ENCODE measurements at places on chromosomes 12 and 14. TPM values are rescaled to one million over a fixed set of nuclear protein-coding genes. Genes with fewer than 3 reads are reported as not detected.

GRCh38 chr12:118098911-118099671, 4.7 kb downstream of the VSIG10 start:
- DNase-seq, result peak; percentile 23
- no peaks in the 10 kb centered on the region for H3K27me3 ChIP-seq
- H3K4me3 ChIP-seq, result no peak overlapping the region
- H3K36me3 ChIP-seq, result peaks cover 11% of the 10 kb centered on the region

DNA sequence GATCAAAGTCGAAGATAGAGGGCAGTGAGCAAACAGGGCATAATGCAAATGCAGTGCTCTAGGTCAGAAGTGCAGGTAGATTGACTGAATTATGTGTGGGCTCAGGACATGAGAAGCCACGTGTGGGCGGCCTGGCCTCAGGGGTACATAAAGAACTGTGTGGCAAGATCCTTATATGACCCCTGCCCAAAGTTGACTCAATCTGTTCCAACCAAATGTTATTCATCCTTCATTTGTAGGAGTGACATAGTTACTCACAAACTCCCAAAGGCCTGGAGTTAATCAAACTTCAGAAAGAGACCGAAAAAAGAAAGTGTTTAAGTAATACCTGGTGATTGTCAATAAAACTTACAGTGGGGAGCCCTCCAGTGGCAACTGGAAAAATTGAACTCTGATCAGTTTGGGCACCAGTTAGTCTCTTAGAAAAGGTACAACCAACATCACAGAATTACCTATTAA, 150.4 kb upstream of the FAR2 start:
- H3K36me3 ChIP-seq, result no peaks in the 10 kb centered on the region
- H3K27me3 ChIP-seq, result no peaks in the 10 kb centered on the region
- DNase-seq, result peak; percentile 46

DNA sequence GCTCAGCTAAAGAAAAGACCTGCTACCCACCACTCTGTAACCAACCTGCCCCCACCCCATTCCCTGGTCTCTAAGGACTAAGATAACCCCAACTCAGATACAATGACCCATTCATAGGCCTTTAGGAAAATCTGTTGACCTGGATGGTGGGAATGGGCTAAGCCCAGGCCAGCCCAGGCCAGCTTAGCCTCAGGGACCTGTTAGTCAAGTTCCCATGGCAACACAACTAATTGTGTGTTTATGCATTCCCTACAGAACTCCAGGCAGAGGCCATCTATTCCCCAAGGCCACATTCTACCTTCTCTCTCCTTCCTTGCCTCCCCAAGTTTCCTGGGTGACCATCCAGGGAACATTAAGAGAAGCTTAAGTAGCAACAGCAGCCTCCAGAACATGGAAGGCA, 16.1 kb upstream of the KRT8 start:
- H3K27ac ChIP-seq, result no peak overlapping the region
- H3K27me3 ChIP-seq, result peaks cover 16% of the 10 kb centered on the region
- no peak overlapping the region for H3K4me3 ChIP-seq
- peaks cover 10% of the 10 kb centered on the region for H3K4me1 ChIP-seq
- H3K36me3 ChIP-seq, result no peaks in the 10 kb centered on the region

DNA sequence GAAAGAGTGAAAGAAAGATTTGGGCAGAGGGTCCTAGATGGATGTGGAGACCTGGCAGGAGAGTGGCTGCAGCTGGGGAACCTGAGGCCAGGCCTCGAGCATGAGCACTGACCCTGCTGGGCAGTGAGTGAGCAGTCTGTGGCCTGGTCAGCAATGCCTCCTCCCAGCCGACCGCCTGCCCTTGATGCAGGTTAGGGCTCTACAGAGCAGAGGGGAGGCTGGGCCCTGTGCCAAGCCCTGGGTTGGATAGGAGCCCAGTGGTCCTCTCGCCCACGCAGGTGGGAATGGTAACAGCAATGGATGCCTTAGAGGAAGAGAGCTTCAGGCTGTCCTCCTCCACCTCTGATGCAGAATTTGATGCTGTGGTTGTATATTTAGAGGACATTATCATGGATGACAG, 59.8 kb downstream of the RAB35 start:
- no peaks in the 10 kb centered on the region for H3K36me3 ChIP-seq
- DNase-seq, result no peak
- no peak overlapping the region for H3K4me3 ChIP-seq
- peak overlapping the region; percentile 88 for H3K27ac ChIP-seq
- no peaks in the 10 kb centered on the region for H3K27me3 ChIP-seq

DNA sequence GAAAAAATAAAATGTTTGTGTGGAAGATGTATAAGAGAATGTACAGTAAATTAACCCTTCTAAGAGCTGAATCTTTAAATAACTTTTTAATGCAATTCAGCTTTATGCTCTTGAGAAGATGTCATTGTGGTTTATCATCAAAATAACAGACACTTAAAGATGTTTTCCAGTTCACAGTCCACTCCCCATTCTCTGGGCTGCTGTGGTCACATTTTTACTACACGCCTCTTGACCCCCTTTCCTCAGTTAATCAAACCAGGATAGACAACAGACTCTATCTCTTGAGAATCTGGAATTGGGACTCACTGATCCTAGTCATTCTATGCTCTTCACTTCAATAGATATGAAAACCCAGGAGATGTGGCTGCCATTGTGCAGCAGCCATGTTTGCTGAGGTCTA, 24.7 kb upstream of the OR6J1 start:
- H3K36me3 ChIP-seq, result no peaks in the 10 kb centered on the region
- DNase-seq, result no peak
- H3K27me3 ChIP-seq, result no peaks in the 10 kb centered on the region
- H3K4me3 ChIP-seq, result no peak overlapping the region

DNA sequence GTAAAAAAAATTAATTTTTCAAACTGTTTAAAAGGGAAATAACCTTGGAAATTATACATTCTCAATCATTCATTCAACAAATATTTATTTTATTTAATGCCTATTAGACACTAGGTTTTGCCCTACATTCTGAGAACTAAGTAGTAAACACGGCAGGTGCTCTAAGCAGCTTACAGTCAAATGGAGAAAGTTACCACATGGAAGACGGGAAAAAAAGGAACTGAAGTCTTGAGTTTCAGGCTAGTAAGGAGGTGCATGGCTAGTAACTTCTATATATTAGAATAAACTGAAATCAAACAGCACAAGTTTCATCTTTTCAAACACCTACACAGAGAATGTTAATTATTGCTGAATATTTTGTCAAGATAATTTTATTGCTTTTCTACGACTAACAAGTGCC, 52.9 kb downstream of the C12orf42 start:
- H3K36me3 ChIP-seq, result no peaks in the 10 kb centered on the region
- H3K27ac ChIP-seq, result no peak overlapping the region
- peaks cover 30% of the 10 kb centered on the region for H3K27me3 ChIP-seq
- no peak for DNase-seq
- H3K4me3 ChIP-seq, result no peak overlapping the region

DNA sequence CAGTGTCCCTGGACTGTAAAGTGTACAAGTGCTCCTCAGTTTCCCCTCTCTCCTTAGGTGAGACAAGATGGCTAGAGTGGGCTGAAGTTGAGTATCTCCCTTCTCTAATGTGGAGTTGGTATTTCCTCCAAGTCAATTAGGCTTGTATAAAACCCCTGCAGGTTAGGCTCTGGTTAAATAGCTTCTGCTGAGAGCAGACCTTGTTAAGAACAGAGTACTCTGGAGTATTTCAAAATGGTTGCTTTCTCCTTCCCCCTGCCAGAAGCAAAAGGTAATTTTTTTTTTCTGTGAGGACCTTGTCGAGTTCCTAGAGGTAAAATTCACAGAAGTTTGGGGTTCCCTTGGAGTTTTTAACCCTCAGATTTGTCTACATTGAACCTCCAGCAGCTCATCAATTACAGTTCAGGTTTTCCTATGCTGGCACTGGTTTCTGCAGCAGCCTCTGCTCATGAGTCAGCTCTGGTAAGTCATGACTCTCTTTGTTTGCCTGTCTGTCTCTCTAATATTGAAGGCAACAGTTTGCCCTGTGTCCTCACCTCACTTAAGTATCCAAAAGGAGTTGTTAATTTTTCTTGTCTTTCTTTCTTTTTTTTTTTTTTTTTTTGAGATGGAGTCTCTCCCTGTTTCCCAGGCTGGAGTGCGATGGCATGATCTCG, 27.8 kb upstream of the GLIPR1 start:
- DNase-seq, result peak; percentile 9
- no peak overlapping the region for H3K4me3 ChIP-seq
- no peaks in the 10 kb centered on the region for H3K36me3 ChIP-seq
- no peak overlapping the region for H3K27ac ChIP-seq

DNA sequence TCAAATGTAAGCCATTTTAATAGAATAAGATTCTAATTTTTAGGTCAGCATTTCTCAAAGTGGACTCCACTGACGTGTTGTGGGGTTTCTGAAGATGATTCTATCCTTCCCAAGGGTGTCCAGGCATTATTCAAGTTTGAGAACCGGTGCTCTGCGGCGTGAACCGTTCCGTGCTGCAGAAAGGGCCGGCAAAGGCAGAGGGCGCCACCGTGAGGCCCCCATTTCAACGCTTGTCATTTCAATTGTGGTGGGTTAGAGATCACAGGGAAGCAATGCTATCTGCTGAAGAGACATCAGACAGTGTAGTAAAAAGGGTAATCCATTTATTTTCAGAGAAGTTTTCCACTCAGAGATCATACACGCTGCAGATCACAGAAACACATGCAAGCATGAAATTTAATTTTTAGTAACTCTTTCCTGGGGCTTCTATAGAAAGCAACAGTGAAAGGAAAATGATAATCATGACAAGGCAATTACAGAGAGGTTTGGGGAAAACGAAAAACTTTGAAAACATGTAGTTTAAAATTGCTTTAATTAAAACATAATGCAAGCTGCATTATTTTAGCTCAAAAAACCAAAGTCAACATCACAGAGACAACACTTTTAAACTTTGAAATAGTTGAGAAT, 201.7 kb downstream of the EXOC5 start:
- H3K36me3 ChIP-seq, result no peaks in the 10 kb centered on the region
- H3K4me3 ChIP-seq, result no peak overlapping the region
- H3K4me1 ChIP-seq, result no peaks in the 10 kb centered on the region
- H3K27me3 ChIP-seq, result peaks cover 85% of the 10 kb centered on the region
- H3K27ac ChIP-seq, result no peak overlapping the region
- peak; percentile 8 for DNase-seq

GRCh38 chr12:14561677-14562238, 5.9 kb downstream of the PLBD1 start:
- no peaks in the 10 kb centered on the region for H3K27me3 ChIP-seq
- no peaks in the 10 kb centered on the region for H3K4me1 ChIP-seq
- H3K36me3 ChIP-seq, result no peaks in the 10 kb centered on the region
- DNase-seq, result no peak
- no peak overlapping the region for H3K4me3 ChIP-seq
- no peak overlapping the region for H3K27ac ChIP-seq

DNA sequence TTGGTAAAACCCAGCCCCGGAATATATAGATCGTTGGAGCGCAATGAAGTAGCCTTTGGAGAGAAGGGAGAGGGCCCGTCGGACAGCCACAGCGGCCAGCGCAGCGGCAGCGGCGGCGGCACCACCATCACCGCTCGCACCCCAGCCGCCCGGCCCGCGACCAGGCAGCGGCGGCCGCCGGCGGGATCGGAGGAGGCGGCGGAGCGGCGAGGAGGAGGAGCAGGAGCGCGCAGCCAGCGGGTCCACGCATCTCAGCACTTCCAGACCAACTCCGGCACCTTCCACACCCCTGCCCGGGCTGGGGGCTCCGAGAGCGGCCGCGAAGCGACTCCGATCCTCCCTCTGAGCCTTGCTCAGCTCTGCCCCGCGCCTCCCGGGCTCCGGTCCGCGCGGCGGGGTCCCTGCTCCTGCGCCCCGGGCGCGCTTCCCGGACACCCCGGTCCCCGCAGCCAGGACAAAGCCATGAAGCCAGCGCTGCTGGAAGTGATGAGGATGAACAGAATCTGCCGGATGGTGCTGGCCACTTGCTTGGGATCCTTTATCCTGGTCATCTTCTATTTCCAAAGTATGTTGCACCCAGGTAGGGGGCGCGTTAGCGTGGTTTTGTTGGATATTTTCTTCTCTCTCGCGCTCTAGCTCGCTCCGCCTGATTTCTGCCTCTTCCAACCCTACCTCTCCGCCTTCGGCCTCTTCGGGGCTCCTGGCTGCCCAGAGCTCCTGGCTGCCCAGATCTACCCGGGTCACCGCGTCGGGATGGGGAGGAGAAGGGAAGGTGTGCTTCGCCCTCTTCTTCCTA, 400 bp downstream of the CHST11 start:
- no peaks in the 10 kb centered on the region for H3K27me3 ChIP-seq
- no peaks in the 10 kb centered on the region for H3K36me3 ChIP-seq
- peak overlapping the region; percentile 88 for H3K27ac ChIP-seq
- peak overlapping the region; percentile 83 for H3K4me3 ChIP-seq
- DNase-seq, result peak; percentile 84
- peaks cover 24% of the 10 kb centered on the region for H3K4me1 ChIP-seq

GRCh38 chr14:92637228-92637627, 111.2 kb downstream of the LGMN start:
- H3K4me1 ChIP-seq, result peaks cover 11% of the 10 kb centered on the region
- no peak for DNase-seq
- H3K36me3 ChIP-seq, result peaks cover 7% of the 10 kb centered on the region
- H3K27me3 ChIP-seq, result no peaks in the 10 kb centered on the region
- no peak overlapping the region for H3K4me3 ChIP-seq

- H3K27me3 ChIP-seq, result no peaks in the 10 kb centered on the region
- H3K36me3 ChIP-seq, result no peaks in the 10 kb centered on the region
- no peak overlapping the region for H3K4me3 ChIP-seq
- no peak overlapping the region for H3K27ac ChIP-seq
- no peak for DNase-seq
These were observed 264.3 kb upstream of the FOXN3 start for GRCh38 chr14:89681086-89682018.

DNA sequence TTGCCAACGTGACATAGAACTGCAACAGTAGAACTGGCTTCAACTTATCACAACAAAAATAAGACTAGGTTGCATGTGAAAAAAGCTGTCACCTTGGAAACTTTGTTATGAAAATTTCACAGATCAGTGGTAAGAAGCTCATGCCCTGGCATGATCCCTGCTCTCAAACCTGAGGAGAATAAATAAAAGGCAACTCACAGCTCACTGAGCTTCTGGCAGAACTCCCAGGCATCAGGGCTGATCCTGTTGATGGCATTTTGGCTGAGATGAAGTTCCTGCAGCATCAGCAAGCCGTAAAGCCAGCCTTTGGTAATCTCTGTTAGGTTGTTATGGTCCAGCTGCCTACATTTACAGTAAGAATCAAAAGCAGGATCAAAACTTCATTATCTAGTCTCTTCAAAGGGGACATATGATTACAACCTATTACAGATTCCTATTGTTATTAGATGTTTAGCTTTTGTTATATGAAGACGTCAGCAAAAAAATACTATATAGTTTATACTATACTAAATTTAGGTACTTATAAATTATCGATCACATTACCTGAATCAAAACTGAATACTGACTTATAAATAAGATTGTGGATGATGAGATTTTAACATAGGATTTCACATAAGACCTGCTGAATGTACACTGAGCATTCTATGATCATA, 32.0 kb downstream of the LRIG3 start:
- H3K4me1 ChIP-seq, result peaks cover 11% of the 10 kb centered on the region
- peak overlapping the region; percentile 80 for H3K27ac ChIP-seq

LBHD2 gene
- not detected for total RNA-seq

OR4E2 gene
- not detected for total RNA-seq

RFX4 gene
- total RNA-seq, result not detected

KRT78 gene
- total RNA-seq, result not detected

ACSS3 gene
- not detected for total RNA-seq

SSPN gene
- total RNA-seq, result 0.21 TPM

MAGOHB gene
- 36.8 TPM for total RNA-seq

PTGER2 gene
- total RNA-seq, result 0.12 TPM

GNB3 gene
- total RNA-seq, result 0.47 TPM

RNASE2 gene
- not detected for total RNA-seq

All from MCF 10A (cell line).